Left lobe of liver (tissue), 2 donors: ENCODE measurements at places on chromosomes 3 and 15. TPM values are rescaled to one million over a fixed set of nuclear protein-coding genes. Genes with fewer than 3 reads are reported as not detected.
A peak's percentile ranks its signal among the peaks of the same experiment; 100 is the strongest.

- no peak for DNase-seq
These were observed 530.4 kb downstream of the NAALADL2 start for GRCh38 chr3:175389560-175389959.

DNA sequence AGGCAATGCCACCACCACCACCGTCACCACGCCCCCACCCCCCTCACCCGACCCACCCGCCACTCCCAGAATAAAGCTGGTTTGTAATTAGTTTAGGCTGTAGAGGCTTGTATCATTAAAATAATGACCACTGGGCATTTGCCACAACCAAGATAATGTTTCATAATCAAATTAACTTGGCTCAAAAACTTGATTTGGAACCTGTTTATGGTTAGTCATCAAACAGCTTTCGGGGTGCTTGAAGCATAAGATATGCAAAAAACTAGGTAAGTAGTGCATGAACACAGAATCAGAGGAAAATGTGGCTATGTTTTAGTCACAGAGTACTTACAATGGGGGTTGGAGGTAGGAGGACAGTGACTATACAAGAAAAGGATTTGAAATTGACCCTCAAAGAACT is 115.1 kb downstream of the FHIT start:
- DNase-seq, result no peak

DNA sequence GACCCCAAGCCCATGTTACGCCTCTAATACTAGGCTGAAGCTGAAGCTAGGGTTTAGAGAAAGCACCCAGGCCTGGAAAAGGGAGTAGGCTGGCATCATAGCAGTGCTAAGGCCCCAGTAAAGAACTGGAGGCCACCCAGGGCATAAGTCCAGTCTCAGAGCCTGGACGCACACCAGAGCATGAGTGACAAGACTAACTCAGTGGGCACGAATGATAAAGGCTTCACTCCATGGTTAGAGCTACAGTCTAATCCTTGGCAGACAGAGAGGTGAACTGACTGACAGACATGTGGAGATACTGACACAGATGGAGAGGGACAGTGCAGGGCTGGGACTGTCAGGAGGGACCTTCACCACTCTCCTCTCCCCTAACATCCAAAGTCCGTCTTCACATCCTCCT is 139.8 kb downstream of the KCNMB2 start:
- DNase-seq, result no peak

- no peak for DNase-seq
These were observed 28.1 kb upstream of the GHSR start for GRCh38 chr3:172476347-172476746.

ERICH6 gene
- total RNA-seq, result not detected

CDV3 gene
- total RNA-seq, result 60.3 TPM

STRIT1 gene
- total RNA-seq, result not detected

DNA sequence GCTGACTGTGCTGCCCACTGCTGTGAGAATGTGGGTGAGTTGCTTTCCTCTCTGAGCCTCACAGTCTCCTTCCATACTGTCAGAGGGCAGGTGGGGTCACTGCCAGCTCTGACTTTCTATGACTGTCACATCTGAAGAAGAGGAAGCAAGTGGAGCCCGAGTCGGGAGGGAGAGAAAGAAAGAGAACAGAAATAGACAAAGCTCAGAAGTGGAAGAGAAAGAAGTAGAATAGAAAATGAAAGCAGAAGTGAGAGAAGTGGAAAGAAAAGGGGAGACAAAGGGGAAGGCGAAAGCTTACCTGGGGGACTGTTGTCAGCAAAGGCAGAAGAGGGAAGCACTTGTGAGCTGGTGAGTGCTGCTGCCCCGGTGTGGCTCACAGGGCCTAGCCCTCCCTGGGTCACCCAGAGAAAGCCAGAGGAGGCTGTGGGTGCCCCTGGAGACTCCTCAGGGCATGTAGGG is 57.9 kb downstream of the EPHB1 start:
- DNase-seq, result no peak

GRCh38 chr3:150968341-150969035 is 4.0 kb downstream of the CLRN1 start:
- DNase-seq, result no peak

SKOR1 gene
- 0.13 TPM for total RNA-seq

DNA sequence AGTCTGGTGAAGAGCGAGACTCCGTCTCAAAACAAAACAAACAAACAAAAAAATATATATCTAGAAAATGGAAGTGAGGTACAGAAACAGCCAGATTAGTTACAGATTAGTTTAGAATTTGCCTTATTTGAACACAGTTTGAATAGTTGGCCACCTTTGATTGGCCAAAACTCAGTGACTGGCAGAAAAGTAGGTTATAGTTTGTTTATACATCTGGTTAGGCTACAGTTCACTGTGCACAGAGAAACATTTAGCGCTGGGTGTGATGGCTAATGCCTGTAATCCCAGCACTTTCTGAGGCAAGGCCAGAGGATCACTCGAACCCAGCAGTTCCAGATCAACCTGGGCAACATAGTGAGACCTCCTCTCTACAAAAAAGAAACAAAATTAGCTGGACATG is 51.7 kb downstream of the LDHAL6B start:
- no peak for DNase-seq

CSTA gene
- total RNA-seq, result 8.8 TPM

ENTPD3 gene
- not detected for total RNA-seq

DNA sequence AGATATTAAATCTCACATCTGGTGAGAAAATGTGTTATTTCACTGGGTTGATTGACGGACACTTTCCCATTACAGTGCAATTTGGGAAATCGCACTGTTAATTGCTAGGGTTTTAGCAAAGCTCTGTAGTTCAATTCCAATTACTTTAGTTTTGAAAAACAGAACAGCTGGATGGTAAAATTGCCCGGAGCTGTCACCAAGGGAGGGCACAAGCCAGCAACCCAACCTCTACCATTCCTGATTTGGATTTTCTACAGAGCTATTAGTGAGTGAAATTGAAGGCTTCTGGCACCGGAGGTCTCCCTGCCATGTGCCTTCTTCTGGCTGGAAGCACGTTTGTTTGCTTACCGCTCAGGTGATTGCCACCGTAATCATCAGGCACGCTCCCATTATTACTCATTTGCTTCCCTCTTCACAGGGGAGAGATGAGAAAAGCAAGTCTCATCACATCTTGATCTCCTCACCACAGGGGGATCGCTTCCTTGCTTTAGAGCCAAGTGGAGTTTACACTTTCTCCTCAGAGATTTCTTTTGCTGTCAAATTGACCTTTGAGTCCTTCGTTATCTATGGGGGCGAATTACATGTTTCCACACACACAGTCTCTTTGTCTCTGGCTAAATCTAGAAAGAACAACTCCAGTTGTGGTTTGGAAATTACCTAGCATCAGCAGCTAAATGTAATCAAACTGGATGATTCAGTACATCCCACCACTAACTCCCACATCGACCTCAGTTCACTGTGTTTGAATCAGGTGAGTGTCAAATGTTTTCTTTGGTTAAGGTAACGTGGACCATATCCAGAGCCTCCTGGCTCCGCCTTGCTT is 421.7 kb upstream of the GOLIM4 start:
- DNase-seq, result peak; percentile 48

DNA sequence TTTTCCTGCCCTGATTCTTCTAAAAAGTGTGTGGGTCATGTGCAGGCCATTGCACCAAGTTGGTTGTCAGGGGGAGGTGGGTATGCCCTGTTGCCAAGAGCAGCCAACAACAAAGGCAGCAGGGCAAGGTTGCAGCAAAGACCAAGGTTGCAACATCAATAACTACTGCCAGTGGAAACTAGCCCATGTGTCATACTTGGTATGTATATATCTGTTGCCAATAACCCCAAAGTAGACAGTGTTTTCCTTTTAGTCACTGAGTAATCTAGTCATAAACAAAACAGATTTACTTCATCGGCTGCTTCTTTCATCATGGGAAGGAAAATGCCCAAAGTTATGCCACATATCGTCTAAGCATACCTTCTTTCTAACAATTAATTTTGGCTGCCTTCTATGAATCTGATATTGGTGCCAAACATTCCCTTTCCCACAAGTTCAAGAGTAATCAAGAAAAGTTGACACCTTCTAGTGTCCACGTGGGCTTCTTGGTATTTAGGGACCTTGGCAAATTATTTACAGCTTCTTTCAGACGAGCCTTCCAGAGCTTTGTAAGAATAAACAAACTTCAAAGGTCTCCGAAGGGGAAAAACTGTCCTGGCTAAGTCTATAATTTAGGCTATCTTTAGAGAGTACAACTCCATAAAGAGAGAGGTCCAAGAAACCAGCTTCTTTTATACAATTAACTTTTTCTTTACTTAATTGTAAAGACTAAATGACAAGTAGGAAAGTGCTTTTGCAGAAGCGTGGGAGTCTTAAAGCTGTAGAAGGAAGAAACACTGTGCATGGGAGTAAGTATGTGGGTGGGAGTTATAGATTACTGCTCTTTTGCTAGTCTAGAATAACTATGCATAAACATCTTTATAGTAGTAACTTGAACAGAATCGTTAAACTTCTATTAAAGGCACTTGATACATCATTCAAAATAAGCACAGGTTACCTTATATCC is 10.0 kb upstream of the MBNL1 start:
- peak; percentile 83 for DNase-seq

DNA sequence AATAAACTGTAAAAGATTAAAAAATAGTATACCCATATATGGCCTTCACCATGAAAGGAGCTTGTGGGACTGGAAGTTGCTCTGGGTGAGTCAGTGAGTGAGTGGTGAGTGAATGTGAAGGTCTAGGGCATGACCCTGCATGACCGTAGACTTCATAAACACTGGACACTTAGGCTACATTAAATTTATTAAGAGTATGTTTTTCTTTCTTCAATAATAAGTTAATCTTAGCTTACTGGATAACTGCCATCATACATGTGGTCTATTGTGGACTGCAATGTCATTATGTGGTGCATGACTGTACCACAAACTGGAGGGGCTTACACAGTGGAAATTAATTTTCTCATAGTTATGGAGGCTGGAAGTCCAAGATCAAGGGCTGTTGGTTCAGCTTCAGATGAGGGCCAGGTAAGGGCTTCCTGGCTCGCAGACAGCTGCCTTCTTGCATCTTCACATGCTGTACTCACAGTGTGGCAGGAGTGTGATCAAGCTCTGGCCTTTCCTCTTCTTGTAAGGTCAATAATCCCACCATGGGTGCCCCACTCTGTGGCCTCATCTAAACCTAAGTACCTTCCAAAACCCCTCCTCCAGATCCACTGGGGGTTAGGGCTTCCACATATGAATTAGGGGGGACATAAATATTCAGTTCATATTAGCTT is 40.8 kb upstream of the PRR23E start:
- DNase-seq, result no peak

DNA sequence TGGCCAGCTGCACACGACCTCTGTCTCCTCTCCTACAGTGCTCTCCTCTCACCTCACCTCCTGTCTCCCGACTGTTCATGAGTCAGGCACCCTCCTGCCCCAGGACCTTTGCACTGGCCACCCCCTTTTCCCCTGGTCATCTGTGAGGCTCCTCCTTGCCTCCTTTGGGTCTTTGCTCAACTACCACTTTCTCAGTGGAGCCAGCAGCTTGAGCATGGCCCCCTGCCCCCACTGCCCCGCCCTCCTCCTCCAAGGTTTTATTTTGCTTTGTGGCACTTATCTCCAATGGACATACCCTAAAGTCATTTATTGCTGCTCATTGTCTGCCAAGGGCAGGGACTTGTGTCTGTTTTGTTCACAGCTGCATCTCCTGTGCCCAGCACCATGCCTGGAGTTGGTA is 64.3 kb downstream of the MGLL start:
- DNase-seq, result no peak

GRCh38 chr3:42128526-42128925 is 37.4 kb downstream of the TRAK1 start:
- no peak for DNase-seq

SPATA12 gene
- not detected for total RNA-seq

GOLGA8F gene
- total RNA-seq, result not detected

DNA sequence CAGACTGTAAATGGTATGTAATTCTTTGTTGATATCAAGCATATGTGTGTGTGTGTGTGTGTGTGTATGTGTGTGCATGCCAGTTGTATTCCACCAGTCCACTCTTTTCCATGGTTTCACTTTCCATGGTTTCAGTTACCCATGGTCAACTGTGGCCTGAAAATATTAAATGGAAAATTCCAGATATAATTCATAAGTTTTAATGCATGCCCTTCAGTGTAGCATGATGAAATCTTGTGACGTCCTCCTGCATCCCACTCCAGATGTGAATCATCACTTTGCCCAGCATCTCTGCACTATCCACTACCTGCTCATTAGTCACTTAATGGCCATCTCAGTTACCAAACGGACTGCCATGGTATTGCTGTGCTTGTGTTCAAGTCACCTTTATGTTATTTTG is 215.9 kb downstream of the GBE1 start:
- DNase-seq, result no peak

EOGT gene
- 4.3 TPM for total RNA-seq

GRCh38 chr15:55407498-55408011 is 604 bp downstream of the CCPG1 start:
- DNase-seq, result no peak

GRCh38 chr3:63791974-63792373 is 27.1 kb upstream of the C3orf49 start:
- no peak for DNase-seq

ROPN1 gene
- not detected for total RNA-seq

GRCh38 chr15:61175024-61175423 is 54.1 kb downstream of the RORA start:
- no peak for DNase-seq

- DNase-seq, result no peak
These were observed 290.8 kb upstream of the ZPLD1 start for GRCh38 chr3:102144063-102144462.

MYRIP gene
- 12.7 TPM for total RNA-seq

DNA sequence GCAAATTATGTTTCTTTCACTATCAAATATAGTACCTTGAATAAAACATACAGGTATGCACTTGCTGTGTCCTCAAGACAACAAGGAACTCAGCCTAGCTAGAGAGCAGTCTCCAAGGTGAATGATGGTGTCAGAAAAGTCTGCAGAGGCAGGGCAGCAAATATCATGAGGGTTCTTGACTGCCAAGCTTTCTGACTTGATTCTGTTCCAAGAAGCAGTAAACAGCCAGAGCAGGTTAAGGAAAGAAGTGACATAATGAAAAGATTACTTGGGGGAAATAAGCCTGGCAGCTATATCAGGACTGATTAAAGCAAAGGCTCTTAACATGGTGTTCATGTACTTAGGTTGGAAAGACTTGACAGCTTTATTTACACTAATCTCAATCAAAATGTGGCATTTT is 192.2 kb upstream of the GADL1 start:
- DNase-seq, result no peak

ARRDC4 gene
- total RNA-seq, result 5.1 TPM

FGD5 gene
- total RNA-seq, result 4.2 TPM

RHOV gene
- total RNA-seq, result not detected

- no peak for DNase-seq
These were observed 63.9 kb downstream of the NME9 start for GRCh38 chr3:138265745-138266144.

DNA sequence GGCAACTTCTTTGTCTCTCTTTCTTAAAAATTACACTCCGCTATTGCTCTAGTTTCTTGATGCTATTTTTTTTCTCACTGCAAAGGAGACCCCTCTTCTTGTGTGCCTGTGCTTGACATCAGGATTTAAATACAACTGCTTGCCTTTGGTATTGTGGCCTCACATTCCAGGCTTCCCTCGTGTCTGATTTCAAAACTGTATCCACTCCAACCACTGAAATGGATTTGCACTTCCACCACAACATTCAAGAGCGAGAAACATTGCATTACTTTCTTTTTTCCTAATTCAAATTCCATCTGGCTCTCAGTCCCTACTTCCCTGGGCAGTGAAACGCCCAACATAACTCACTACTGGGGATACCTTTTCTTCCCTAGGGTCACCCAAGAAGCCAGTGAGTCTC is 50.4 kb upstream of the PXYLP1 start:
- no peak for DNase-seq

- DNase-seq, result no peak
These were observed 14.3 kb upstream of the P2RY12 start for GRCh38 chr3:151398895-151399294.
